ENCODE measurements at places on chromosomes 11 and 22. TPM values are rescaled to one million over a fixed set of nuclear protein-coding genes. Genes with fewer than 3 reads are reported as not detected.

GRCh38 chr22:38031491-38031890 is 25.7 kb upstream of the PICK1 start:
- no peak overlapping the region for H3K4me3 ChIP-seq
- peaks cover 30% of the 10 kb centered on the region for H3K4me1 ChIP-seq
- H3K27ac ChIP-seq, result no peak overlapping the region
- DNase-seq, result peak; percentile 79

DNA sequence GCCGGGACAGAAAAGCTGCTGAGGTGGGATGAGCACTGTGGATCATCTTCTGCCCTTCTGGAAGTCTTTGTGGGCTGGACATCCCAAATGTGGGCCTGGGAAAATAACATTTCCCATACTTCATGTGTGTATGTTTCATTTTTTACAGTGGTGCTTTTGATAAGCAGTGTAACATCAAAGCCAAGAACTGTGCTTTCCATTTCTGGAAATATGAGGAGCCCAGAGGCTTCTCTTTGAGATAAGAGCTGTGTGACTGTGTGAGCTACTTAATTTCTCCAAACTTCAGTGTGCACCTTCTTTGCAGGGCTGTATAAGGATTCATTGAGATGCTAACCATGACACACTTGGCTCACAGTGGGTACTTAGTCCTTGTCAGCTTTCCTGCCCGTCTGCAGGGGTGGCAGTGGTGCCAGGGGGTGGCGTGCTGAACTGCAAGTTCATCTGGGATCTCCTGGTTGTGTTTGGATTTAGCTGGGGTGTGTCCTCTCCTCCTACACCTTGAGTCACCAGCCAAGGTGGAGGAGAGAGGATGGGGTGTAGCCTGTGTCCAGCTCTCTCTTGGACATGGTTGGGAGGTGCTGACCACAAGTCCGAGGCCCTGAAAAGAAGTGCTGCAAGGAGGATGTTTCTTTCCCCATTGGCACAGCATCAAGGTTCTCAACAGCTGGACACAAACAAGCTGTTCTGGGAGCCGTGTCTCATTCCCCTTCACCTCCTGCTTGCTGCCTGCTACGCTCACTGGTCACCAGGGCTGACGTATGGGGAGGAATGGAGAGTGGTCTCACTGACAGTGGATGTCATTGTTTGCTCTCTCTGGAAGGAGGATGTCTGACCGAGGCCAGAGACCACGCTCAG is 139.4 kb downstream of the TEAD1 start:
- no peak overlapping the region for H3K4me3 ChIP-seq
- peaks cover 75% of the 10 kb centered on the region for H3K4me1 ChIP-seq
- H3K27me3 ChIP-seq, result no peaks in the 10 kb centered on the region
- H3K27ac ChIP-seq, result peak overlapping the region; percentile 79
- no peaks in the 10 kb centered on the region for H3K36me3 ChIP-seq
- DNase-seq, result no peak

GRCh38 chr11:75946531-75947530 is 131.8 kb downstream of the UVRAG start:
- H3K4me1 ChIP-seq, result peaks cover 9% of the 10 kb centered on the region
- no peaks in the 10 kb centered on the region for H3K27me3 ChIP-seq
- H3K36me3 ChIP-seq, result no peaks in the 10 kb centered on the region
- no peak overlapping the region for H3K4me3 ChIP-seq

GRCh38 chr11:132980670-132981069 is 551.6 kb downstream of the OPCML start:
- no peak for DNase-seq
- H3K4me1 ChIP-seq, result no peaks in the 10 kb centered on the region
- no peak overlapping the region for H3K27ac ChIP-seq
- H3K36me3 ChIP-seq, result no peaks in the 10 kb centered on the region
- H3K27me3 ChIP-seq, result no peaks in the 10 kb centered on the region
- H3K4me3 ChIP-seq, result no peak overlapping the region

DNA sequence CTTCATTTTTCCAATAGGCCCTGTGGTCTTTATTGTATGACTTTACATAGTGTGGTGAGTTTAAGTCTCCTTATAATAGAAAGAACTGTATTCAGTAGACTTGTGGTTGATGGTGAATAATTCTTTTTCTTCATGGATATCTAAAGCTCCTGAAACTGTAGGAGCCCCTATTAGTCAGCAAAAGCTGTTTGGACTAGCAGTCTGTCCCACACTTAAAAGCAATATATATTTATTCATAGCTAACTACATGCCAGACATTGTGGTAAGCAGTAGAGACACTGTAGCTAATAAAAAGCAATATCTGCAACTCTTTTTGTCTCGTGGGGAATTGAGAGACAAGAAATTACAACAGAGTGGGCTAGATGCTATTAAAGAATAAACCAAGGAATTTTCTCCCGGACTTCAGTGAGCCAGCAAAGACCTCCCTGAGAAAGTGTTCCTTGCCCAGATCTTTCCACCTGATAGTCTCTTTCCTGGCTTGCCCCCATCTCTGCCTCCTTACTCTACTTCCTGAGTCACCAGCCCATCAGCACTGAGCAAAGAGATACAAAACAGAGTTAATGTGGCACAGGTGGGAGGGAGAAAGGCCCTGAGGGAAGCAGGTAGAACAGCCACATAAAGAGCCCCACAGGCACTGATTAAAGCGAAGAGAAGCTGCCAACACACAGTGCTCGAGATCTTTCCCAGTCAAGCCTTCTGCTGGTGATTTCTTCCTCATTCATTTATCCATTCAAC is 1.4 kb upstream of the OR52W1 start:
- no peaks in the 10 kb centered on the region for H3K36me3 ChIP-seq
- no peaks in the 10 kb centered on the region for H3K4me1 ChIP-seq
- no peak for DNase-seq
- H3K4me3 ChIP-seq, result no peak overlapping the region
- no peak overlapping the region for H3K27ac ChIP-seq

- DNase-seq, result peak; percentile 62
- no peaks in the 10 kb centered on the region for H3K4me1 ChIP-seq
- no peak overlapping the region for H3K4me3 ChIP-seq
- peaks cover 12% of the 10 kb centered on the region for H3K36me3 ChIP-seq
- H3K27ac ChIP-seq, result no peak overlapping the region
- H3K27me3 ChIP-seq, result no peaks in the 10 kb centered on the region
Observed at GRCh38 chr22:25353516-25354445, 134.3 kb downstream of the CRYBB2 start.

- peaks cover 14% of the 10 kb centered on the region for H3K4me1 ChIP-seq
- no peak overlapping the region for H3K27ac ChIP-seq
- H3K36me3 ChIP-seq, result no peaks in the 10 kb centered on the region
Observed at GRCh38 chr11:20021212-20021611, 139.1 kb downstream of the DBX1 start.

DNA sequence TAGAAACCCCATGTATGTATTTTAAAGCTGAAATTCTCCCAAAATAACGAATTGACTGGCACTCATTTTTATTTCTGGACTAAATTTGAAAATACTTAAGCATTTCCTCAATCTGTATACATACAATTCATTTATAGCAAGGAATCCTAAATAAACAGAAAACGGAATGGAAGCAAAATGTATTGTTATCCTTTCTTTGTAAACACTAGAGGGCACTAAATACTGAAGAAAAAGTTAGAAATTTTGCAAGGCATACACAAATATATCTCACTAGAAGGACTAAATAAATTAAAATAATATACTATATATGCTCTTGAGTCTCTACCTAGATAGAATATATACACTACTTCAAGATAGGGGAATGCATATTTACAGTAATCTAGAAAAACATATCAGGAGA is 23.1 kb upstream of the ANO5 start:
- no peaks in the 10 kb centered on the region for H3K4me1 ChIP-seq
- no peak overlapping the region for H3K27ac ChIP-seq
- H3K27me3 ChIP-seq, result no peaks in the 10 kb centered on the region
- DNase-seq, result no peak

DNA sequence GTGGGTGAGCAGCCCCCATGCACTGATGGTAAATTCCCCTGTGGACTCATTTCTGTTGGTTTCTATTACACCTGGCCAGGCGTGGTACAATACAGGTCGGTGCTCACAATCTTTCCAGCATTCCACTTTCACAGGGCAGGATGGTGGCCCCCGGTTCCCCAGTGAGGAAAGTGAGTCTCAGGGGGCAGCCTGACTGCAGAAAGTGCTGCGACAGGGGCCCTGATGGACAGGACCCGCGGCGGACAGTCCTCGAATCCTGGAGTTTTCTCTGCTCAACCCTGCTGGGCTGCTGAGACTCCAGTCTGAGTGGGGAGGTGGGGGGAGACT is 3.1 kb upstream of the PGGHG start:
- H3K4me1 ChIP-seq, result peaks cover 4% of the 10 kb centered on the region
- H3K4me3 ChIP-seq, result no peak overlapping the region
- no peaks in the 10 kb centered on the region for H3K36me3 ChIP-seq

- no peak for DNase-seq
- peaks cover 24% of the 10 kb centered on the region for H3K27me3 ChIP-seq
- H3K36me3 ChIP-seq, result no peaks in the 10 kb centered on the region
- no peak overlapping the region for H3K27ac ChIP-seq
Observed at GRCh38 chr11:114074546-114075343, 15.2 kb downstream of the ZBTB16 start.

DNA sequence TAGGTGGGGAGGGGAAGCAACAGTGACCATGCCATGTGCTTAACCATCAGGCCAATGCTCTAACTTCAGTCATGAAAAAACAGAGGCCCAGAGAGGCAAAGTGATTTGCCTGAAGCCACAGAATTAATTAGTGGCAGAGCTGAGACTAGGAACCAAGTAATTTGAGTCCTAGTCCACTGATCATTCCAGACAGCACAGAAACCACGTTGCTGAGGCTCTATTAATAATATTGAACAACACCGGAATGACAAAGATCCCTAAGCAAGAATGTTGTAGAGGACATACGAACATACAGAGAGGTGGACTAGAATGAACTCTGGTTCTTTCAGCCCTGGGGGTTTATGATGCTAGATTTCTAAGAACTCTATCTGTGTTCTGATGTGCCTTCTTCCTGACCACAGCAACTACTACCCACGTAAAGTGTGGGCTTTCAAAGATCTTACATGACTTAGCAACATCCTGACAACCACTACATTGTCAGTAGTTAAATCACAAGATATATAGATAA is 92.3 kb downstream of the GAB2 start:
- H3K27ac ChIP-seq, result no peak overlapping the region
- H3K4me3 ChIP-seq, result no peak overlapping the region

GRCh38 chr11:64294774-64295173 is 3.7 kb downstream of the KCNK4 start:
- H3K36me3 ChIP-seq, result no peaks in the 10 kb centered on the region
- H3K27ac ChIP-seq, result no peak overlapping the region
- no peak overlapping the region for H3K4me3 ChIP-seq
- H3K27me3 ChIP-seq, result peaks cover 97% of the 10 kb centered on the region

KRTAP5-1 gene
- not detected for total RNA-seq

GNG3 gene
- total RNA-seq, result not detected

MYRF gene
- 0.29 TPM for total RNA-seq

DNAJB7 gene
- not detected for total RNA-seq

Measured in osteoblast (primary cell).